NCI-H1694 (cell line): ENCODE measurements at places on chromosomes 11 and 22.

GRCh38 chr11:123122341-123122740 lies 60.4 kb upstream of the HSPA8 start:
- no peak for DNase-seq

- no peak for DNase-seq
Observed at GRCh38 chr22:43783777-43784176, 28.3 kb downstream of the EFCAB6 start.

DNA sequence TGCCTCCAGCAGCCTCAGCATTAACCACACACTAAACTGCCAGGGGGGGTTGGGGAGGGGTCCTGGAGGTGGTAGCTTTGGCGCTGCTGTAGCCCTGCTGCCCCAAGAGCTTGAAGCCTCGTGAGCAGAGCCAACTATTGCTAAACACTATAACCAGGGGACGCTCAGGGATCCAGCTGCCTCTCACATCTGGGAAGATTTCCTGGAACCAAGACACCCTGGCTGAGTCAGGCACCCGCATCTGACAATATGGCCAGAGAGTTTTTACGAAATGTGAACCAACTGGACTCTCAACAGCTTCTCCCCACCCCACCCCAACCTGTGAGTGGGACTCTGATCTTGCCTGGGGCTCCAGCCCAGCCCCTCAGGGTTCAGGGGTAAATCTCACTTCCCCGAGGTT lies 14.3 kb downstream of the C1QTNF6 start:
- DNase-seq: no peak

DNA sequence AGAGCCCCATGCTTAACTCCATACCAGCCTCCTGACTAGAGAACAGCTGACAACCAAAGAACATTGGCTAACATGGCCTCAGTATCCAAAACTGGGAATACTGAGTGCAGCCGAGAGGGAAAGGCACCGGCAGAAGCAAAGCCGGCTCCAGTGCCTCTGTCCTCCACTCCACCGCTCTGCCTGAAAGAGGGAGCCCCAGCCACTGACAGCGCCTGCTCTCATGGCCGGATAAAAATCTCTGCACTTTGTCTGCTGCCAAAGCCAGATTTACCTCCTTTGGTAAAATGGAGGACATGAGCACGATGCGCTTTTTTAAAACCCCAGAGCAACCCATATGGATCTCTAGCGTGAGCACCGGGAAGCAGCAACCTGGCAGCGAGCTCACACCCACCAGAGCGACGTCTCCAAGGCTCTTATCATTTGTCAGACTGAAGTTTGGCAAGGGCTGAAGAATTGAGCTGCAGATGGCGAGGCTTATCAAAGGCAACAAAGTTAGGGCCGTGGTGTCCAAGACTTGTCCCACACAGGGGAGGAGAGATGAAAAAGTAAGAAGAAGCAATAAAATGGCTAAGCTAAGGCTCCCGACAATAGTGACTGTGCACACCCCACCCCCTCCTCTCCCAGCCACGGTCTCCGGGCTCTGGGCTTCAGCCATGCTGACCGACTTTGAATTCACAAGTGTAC lies 71.4 kb downstream of the EFCAB6 start:
- DNase-seq: no peak

DNA sequence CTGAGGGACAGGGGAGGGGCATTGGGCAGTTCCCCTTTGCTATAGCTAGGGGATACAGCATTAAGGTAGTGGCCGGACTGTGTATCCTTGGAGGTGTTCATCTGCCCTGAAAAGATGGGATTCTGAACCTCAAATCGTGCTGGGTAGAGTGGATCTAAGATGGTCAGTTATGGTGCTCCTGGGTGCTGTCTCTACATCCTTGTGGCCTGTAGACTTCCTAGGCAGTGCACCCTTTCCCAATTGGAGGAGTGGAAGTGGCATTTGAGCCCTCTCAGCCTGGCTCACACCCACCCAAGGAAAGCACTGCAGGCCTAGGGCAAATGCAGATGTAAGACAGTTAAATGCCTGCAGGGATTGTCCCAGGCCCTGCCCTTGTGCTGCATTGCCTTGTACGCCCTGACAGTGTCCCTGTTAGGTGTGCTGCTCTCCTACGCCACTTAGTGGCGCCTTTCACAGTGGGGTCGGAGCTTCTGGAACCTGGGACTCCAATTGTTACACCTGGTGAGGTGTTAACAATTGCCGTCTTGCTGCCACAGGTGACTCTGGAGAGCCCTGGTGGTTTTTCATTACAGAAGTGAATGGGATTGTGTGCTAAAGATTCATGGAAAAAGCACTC lies 35.0 kb downstream of the PPFIBP2 start:
- DNase-seq: no peak

- DNase-seq: no peak
Observed at GRCh38 chr22:45554040-45554406, 51.3 kb downstream of the FBLN1 start.

- no peak for DNase-seq
Observed at GRCh38 chr11:70088735-70089250, 10.7 kb downstream of the ANO1 start.

GRCh38 chr11:121198491-121198890 lies 94.1 kb upstream of the SC5D start:
- DNase-seq: no peak

DNA sequence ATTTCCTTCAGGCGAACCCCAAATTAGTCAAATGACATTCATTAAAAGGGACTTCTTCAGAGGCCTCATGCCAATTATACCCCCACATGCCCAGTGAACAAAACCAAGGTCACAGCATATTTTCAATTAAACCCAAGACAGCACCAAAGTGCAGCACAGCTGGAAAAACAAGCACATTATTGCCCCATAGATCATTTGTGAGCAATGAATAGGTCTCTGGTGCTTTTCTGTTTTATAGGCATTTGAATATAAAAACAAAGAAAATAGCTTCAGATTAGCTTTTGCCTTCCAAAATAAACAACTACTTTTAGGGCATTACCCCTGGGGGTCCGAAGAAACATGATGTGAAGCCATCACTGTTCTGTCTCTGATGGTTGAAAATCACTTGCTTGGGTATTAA lies 1319.9 kb downstream of the LRRC4C start:
- DNase-seq: no peak

GRCh38 chr11:111012491-111012890 lies 233.0 kb upstream of the POU2AF2 start:
- no peak for DNase-seq

DNA sequence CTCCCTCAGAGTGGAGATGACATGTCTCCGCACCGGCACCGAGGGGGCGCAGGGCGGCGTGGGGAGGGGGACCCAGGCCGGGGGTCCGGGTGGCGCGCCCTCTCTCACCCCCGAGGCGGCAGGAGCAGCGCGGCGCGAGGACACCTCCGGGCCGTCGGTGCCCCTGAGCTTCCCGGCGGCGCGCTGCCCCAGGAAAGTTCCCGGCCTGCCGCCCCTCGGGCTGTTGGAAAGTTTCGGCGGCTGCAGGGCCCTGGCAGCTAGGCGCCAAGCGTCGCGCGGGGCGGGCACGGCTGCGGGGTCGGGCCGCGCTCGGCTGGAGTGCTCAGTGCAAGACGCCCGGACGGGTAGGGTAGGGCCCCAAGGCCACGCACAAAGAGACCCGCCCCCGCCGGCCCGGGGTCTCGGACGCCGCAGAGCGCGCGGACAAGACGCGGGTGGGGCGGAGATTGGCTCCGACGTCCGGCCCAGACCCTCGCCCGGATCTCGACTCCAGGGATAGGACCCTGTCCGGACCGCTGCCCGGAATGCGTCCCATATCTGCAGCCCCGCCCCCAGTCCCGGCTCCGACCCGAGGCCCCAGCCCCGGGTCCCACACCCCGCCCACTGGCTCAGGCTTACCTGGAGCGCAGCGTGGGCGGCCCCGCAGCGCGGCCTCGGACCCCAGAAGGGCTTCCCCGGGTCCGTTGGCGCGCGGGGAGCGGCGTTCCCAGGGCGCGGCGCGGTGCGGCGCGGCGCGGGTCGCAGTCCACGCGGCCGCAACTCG lies 471 bp downstream of the ARVCF start:
- DNase-seq: no peak

DNA sequence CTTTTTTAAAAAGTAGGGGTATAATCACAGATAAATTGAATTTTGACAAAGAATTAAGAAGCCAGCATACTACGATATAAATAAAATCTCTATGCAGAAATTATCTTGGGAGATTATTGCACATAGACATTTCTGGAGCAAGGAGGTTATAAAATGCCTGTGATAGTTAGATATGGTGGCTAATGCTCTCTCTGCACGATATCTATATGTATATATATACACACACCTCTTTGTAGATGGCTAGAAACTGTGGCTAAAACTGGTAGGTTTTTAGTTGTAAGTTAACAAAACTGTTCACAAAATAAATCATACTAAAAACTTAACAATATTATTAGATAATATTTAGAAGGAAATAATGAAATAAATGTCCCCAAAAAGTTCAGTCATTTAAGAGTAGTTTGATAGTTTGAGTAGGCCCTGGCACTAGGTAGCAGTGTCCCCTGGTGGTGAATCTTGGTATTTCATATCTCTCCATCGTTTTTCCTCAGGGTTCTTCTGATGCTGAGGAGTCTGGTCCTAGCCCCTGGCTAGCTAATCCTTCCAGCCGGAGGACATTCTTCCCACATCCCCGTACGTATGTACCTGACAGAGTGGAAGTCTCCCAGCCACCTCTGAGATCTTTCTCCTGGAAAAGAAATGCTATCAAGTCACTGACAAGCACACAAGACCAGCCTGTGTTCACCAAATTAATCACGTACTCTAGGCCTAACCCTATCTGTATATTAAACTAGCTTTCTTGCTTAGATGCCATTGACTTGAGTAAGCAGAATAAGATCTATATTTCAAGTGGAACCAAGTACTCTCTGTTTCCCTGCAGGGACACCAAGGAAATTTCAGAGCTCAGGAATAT lies 32.2 kb downstream of the ART5 start:
- peak; percentile 40 for DNase-seq

- DNase-seq: no peak
Observed at GRCh38 chr11:115642660-115643059, 138.4 kb upstream of the CADM1 start.

- DNase-seq: no peak
Observed at GRCh38 chr11:120717623-120718022, 206.1 kb downstream of the GRIK4 start.

GRCh38 chr11:86804951-86805350 lies 4.6 kb downstream of the PRSS23 start:
- no peak for DNase-seq

GRCh38 chr22:33757802-33758483 lies 162.3 kb downstream of the LARGE1 start:
- no peak for DNase-seq

DNA sequence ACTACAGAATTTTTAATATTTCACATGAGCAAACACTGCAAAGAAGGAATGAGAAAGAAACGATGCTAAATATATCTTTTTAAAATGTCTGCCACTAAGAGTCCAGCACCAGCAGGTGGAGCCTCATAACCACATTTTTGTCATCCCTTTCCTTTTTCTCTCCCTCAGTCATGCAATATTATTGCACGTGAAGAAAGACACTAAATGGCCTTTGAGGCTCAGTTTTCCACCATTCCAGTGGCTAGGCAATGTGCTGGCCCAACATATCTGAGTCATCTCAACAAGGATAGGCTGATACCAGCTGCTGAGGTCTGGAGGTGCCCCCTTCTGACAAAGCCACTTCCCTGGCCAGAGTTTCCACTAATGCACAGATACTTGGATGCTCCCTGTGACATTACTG lies 1.8 kb downstream of the ALKBH8 start:
- DNase-seq: no peak

- no peak for DNase-seq
Observed at GRCh38 chr11:27401833-27402316, 38.9 kb upstream of the CCDC34 start.

DNA sequence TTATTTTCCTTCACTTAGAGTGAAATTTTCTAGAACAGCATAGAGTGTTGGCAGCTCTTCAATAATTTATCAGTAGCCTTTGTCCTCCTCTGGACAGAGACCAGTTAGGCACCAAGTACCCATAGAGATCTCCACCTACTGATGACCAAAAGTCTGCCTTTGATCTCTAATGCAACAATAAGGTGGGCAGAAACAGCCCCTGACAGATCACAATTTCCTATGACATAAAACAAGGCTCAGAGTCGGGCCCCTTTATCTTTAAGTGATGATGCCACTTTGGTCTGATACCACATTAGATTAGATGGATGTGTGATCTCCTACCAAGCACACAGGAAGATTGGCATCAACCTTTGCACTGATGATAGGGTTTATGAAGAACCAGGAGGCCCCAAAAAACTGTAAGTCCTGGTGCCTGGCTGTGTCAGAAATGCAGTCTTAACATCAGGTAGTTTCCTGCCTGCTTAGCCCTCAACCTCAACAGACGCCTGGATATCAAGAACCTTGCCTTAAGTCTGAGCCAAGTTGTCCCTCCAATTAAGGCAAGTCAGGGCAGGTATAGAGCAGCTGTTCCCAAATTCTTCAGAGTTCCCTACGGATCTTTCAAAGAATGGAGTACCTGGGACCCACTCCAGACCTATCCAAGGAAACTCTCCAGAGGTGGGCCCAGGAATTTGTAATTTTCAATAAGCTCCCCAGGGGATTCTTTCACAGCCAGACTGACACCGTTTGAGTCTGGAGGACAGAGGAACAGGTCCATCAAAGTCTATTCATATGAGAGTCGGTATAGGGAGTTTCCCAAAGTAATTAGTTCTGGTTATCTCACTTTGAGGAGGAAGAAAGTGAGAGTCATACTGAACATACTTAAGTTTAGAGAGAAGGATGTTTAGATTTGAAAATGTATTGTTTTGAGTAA lies 30.6 kb upstream of the TMPRSS4 start:
- DNase-seq: no peak

DNA sequence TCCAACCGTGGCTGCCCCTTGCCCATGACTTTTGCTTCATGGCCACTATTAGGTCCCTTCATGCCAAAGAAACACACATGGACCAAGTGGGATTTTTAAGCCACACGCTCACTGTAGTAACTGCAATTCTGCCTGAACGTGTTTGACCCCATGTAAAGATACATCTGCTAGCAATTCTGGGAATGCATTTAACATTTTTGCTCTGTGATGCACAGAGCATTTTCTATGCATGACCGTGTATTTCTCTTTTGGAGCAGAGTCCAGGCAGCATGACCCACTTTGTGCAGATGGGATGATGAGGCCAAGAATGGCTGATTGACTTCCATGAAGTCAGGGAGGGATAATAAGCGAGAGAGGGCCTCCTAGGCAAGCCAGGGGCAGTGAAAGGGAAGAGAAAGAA lies 108.5 kb downstream of the TP53I11 start:
- no peak for DNase-seq
